ENCODE measurements at places on chromosomes 6 and 20.

DNA sequence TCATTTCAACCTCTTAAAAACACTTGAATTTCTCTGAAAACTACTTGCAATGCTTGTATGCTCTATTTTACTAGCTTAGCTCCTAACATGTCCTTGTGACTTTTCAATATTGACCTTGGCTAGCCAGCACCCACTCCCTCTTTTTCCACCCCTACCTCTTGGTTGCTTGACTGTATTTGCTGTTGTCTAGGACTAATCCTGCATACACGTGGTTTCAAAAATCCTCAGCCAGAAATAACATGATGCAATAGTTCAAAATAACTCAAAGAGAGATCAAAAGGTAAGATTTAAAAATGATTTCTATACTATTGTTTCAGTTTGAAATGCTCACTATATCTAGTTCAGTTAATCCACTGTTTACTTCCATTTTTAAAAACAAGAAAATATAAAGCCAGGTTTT, 102.3 kb upstream of the TBX18 start:
- no peak for DNase-seq

DNA sequence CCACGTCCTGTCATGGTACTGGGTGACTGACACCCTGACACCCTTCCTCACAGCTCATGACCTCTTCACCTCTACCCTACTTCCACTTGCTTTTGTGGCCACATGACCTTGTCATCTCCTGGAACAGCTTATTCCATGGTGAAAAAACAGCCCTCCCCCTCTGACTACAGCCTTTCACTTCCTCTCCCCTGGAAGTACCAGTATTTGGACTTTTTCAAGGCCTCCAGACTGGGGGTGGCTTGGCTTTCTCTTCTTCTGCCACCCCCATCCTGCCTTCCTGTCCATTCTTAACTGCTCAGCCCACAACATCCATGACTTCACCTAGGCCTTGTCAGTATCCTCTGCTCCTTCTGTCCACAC, 168.4 kb downstream of the CARMIL1 start:
- no peak for DNase-seq

GRCh38 chr20:32010666-32011065, 428 bp downstream of the CCM2L start:
- no peak for DNase-seq

GRCh38 chr6:132161283-132161682, 210.1 kb upstream of the CCN2 start:
- DNase-seq: no peak

DNA sequence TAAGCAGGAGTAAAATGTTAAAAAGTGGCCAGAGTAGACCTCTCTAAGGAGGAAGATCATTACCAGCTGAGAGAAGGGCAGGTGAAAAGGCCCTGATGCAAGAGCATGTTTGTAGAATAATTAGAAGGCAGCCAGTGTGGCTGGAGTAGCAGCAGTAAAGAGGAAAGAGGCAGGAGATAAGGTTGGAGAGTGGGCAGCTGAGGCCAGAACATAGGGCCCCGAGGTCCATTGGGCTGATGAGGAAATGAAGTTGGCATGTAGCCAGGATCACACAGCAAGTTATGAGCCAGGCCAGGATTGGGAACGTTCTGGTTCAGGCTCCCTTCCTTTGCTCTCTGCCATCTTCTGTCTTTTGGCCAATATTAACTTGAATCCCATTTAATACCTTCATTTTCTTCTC, 51.6 kb downstream of the RALY start:
- no peak for DNase-seq

GRCh38 chr6:75546381-75546780, 52.8 kb upstream of the FILIP1 start:
- no peak for DNase-seq

DNA sequence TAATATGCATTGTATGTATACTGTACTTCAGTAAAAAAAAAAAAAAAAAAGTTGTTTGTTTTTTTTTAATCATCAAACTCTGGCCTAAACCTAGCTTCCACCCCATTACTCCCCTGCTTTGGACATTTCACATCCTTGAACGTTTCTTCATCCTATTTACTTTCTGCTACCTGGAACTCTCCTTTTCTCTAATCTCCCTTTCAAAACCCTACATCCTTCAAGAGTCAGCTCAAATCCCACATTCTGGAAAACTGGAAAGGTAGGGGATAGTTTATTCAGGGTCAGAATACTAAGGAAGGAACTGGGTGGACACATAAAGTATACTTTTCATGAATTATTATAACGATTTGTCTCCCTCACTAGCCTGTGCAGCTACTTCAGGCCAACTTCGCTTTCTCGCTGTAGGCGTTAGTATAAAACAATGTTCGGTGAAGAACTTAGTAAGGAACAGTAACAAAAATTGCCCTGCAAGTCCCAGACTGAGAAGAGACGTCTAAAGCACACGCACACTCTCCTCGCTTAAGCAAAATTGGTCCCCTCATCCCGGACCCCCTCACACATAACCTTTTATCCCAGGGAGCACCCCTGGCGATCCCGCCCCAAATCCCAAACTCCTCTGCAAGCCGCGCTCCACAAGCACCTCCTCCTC, 775 bp downstream of the PIGU start:
- no peak for DNase-seq

GRCh38 chr6:104472021-104472901, 387.5 kb downstream of the HACE1 start:
- no peak for DNase-seq

DNA sequence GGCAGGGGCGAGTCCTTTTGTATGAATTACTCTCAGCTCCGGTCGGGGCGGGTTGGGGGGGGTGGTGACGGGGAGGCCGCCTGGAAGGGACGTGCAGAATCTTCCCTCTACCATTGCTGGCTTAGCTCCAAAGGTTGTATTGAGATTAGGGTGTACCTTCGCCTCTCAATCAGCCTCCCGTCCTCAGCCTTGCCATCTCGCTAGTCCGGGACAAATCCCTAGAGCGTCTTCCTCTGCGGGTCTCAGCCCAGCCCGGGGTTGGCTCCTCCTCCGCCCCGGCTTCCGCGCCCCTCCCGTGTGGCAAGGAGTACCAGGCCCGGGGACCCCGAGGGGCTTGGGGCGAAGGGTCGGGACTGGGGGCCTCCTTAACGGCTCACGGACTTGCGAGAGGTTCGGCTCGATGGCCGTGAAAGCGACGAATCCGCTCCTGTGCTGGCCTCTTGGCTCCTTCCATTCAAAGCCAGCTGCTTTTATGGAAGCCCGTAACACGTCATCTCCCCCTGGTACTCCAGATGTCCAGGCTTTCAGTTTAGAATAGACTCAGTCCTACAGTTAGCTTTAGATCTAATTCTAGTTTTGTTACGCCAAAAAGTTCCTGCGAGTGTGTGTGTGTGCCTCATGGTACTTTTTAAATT, 636 bp upstream of the EEF1A1 start:
- DNase-seq: no peak

DNA sequence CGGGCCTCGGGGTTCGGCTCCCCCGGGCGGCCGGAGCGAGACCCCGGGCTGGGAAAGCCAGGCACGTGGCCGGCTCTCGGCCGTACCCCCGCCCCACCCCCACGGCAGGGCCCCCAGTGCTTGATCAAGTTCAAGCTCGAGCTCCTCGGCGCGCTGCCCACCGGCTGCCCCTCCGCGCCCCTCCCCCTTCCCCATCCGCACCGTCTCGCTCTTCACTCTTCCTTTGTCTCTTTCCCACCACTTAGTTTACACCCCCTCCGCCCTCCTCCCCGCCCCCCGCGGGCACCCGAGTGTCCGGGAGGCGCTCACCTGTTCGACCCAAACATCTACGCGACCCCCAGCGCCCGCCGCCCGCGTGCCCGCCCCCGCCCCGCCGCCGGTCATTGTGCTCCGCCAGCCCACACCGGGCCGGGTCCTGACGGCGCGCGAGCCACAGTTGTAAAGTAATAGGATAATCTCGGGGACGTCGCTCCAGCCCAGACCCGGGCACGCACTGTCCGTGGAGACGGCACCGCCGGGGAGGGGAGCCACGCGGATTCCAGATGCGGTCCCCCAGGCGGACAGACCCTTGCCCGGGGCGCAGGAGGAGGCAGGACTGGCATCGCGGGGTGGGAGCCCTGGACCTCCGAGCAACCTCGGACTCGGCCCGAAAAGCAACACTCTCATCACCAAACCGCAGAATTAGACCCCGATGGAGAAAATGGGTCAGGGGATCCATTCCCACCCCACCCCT, 100.7 kb downstream of the NOL4L start:
- peak; percentile 53 for DNase-seq

DNA sequence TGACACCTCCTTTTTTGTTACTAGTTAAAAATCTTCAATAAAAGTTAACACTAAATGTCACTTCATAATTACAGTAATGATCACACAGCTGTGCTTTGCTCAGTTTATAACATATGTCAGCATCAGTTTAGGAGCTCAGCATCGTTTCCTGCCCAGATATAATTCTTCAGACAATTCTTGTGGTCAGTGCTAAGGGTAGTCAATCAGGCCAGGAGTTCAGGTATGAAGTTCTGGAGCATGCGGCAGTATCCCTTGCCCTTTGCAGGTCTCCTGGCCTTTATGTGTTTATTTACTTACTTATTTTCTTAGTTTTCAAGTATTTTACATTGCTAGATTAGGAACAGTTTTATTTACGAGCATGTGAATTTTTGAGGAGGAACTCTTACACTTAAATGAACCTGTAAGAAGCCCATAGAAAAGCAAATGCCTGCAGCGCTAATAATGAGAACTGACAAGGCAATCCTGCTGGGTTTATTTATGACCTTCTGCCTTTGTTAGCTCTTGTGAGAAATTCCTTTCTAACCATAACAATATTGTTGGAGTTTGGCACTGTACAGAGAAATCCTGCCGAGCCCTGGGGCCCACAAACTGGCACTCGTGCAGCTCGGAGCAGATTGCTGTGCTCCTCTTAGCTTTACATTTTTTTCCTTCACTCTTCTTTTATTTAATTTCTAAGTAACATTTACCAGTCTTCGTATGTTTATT, 252.8 kb downstream of the TMEM242 start:
- no peak for DNase-seq

DNA sequence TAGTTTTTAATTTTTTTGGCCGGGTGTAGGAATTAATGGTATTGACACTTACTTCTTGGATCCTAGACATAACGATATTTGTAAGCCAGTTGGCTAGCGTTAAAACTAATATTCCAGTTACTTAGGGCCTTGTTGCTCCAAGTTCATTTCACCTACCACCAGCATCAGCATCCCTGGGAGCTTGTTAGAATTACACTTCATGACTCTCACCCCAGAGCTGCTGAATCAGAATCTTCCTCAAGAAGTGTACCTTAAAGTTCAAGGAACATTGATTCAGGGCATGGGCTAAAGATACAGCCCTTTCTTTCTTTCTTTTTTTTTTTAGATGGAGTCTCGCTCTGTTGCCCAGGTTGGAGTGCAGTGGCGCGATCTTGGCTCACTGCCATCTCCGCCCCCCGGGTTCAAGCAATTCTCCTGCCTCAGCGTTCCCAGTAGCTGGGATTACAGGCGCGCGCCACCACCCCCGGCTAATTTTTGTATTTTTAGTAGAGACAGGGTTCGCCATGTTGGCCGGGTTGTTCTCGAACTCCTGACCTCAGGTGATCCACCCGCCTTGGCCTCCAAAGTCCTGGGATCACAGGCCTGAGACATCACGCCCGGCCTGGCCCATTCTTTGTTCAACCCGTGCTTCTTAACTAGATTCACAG, 1.1 kb downstream of the SLX4IP start:
- no peak for DNase-seq

GRCh38 chr20:33110147-33110825, 30.8 kb downstream of the BPIFB4 start:
- no peak for DNase-seq

DNA sequence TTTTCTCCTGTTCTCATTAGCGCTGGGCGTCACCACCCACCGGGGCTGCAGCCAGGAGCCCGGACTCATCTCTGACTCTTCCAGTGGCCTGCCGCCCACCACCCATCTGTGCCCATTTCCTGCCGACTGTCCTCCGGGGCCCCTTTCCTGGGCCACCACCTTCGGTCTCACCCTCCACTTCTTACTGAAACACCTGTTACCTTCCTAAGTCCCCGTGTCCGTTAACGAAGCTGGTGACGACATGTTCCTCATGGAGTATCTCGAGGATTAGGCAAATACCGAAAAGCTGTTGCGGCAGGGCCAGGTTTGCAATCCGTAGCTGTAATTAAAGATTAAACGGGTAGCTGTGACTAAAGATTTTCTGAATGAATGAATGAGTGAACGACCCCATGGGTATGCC, 80.2 kb downstream of the SRC start:
- DNase-seq: no peak

- DNase-seq: no peak
Measured at GRCh38 chr20:49237531-49237930, 18.3 kb downstream of the DDX27 start.

DNA sequence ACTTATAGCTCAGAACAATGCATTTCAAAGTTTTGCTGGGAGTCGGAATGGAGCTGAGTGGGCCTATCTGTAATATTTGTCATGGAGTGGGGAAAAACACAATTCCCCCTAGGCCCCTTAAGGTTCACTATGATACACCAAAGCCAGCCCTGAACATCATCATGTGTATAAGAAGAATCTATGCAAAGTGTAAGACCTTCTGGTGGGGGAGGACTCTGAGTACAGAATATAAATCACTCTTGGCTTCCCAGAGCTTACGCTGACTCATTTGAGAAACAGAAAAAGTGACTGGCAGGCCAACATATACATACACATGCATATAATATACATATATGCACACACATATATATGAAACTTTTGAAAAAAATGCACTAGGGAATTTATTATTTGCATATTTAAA, 54.1 kb upstream of the UBR2 start:
- peak; percentile 27 for DNase-seq

DNA sequence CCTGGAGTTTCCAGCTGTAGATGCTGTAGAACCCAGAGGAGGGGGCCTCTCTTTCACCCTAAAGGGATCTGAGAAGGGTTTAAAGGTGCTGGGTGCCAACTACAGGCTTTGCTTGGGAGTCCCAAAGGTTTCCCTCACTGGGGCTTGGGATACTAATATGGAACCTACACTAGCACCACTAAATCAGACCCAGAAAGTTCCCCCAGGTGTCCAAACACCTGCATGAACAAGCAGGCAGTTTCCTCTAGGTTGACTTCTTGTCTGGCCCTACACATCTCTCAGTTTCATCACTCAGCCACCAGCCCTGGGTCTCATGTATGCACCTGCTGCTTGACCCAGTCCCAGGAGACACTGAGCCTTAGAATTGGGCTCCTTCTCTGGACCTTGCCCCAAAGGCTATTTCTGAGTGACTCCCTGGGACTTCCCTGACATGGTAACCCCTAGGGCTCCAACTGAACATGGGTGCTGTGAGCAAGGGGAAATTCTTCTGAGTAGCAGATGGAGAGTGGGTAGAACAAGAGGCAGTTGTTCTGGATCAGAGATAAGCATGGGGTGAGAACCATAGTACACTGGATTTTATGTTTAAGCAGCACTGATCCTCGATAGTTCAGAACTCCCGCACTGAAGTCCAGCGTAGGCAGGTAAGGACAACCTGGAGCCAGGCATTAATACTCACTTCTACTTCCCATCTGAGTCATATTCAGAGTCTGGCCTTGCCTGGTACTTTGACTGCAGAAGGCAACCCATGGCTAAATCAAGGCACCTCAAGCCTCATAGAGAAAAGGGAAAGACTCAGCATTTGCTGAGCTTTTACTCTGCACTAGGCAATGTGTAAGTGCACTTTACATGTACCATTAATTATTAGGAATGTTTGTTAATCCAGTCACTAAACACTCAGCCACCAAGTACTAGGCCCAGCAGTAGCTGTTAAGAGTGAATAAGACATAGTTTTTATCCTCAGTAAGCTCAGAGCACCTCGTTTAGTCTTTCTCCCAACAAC, 16.8 kb downstream of the BCL2L1 start:
- DNase-seq: no peak
